ENCODE measurements at places on chromosomes 1 and 21.

GRCh38 chr21:38267136-38267755 lies 10.5 kb downstream of the KCNJ15 start:
- DNase-seq, result no peak
- no peaks in the 10 kb centered on the region for H3K4me1 ChIP-seq
- peaks cover 34% of the 10 kb centered on the region for H3K27me3 ChIP-seq

DNA sequence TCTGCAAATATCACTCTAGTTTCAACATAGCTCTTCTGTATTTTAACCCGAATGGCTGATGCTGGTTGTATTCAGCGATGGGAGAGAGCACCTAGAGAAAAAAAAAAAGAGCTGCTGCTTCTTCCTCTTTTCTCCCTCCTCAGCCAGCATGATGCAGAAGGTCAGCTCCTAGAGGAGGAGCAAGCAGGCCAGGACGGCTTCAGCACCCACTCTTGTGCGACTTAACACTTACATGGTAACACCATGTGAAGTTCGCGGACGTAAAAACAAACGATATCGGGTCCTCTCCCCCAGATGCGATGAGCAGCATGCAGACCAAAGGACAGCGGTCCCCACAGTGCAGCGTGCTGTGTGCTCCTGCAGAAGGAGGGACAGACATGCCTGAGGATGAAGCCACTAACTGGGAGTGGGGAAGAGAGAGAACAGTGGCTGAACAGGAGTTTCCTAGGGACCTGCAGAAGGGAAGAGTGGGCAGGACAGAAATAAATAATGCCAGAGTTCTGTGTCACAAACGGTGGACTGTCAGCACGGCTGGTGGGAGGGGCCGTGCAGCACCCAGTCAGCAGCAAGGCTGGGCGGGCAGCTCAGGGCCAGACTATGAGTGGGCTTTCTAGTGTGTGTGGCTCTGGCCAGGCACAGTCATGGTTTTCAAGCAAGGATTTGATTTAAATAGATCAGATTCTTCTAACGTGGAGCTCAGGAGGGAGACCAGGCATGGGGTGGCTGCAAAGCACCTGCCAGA lies 11.4 kb upstream of the B3GALT5 start:
- H3K27me3 ChIP-seq, result peaks cover 42% of the 10 kb centered on the region
- H3K4me1 ChIP-seq, result no peaks in the 10 kb centered on the region
- no peaks in the 10 kb centered on the region for H3K36me3 ChIP-seq

DNA sequence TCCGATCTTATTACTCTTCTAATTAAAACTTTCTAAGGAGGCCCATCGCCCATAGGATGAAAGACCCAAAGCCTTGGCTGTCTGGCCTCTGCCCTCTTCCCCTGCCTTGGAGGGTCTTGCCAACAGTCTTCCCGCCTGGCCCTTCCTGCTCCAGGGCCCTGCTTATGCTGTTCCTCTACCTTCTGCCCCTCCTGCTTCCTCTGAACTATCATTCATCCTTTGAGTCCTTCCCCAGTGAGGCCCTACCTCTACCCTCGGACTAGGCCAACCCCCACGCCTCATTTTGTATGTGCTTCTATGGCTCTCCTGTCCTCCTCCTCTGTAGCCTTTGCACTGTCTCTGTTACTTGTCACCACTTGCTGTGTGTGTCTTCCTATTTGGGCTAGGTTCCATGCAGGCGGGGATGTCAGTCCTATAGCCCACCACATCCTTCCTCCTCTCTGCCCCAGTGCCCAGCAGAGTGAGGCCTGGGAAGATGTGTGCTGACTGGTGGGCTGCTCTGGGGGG lies 5.4 kb downstream of the RUSC1 start:
- H3K4me3 ChIP-seq, result no peak overlapping the region
- H3K27ac ChIP-seq, result no peak overlapping the region
- no peak for DNase-seq
- peaks cover 43% of the 10 kb centered on the region for H3K36me3 ChIP-seq
- peaks cover 15% of the 10 kb centered on the region for H3K4me1 ChIP-seq

GRCh38 chr1:7674972-7675371 lies 96.1 kb upstream of the VAMP3 start:
- peaks cover 9% of the 10 kb centered on the region for H3K4me1 ChIP-seq
- peaks cover 42% of the 10 kb centered on the region for H3K27me3 ChIP-seq
- H3K4me3 ChIP-seq, result no peak overlapping the region
- DNase-seq, result no peak
- no peak overlapping the region for H3K27ac ChIP-seq

DNA sequence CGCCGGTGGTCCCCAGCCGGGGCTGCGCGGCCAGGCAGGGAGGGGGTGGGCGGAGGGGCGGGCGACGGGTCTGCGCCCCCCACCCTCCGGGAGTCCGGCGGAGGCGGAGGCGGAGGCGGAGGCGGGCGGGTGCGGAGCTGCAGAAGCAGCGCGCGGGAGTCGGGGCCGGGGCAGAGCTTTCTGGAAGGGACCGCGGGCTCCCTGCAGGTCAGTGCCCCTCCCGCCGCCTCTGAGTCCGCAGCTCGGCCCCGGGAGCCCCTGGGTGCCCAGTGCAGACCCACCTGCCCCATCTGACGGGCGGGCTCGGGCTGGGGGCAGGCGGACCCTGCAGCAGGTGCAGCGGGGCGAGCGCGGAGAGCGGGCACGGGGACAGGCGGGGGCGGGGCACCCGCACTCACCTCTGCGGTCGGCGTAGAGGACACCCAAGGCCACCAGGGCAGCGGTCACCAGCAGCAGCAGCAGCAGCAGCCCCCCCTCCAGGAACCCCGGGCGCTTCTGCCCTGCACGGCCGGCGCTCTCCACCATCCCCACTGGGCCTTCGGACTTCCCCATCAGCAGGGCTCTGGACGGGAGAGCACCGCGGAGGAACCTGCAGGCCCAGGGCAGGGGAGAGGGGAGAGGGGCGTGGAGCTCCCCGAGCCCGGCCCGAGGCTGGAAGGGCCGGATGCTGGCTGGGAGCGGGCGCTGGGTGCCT lies 3.7 kb downstream of the MMEL1 start:
- peaks cover 17% of the 10 kb centered on the region for H3K4me1 ChIP-seq
- H3K4me3 ChIP-seq, result no peak overlapping the region
- no peak overlapping the region for H3K27ac ChIP-seq

DNA sequence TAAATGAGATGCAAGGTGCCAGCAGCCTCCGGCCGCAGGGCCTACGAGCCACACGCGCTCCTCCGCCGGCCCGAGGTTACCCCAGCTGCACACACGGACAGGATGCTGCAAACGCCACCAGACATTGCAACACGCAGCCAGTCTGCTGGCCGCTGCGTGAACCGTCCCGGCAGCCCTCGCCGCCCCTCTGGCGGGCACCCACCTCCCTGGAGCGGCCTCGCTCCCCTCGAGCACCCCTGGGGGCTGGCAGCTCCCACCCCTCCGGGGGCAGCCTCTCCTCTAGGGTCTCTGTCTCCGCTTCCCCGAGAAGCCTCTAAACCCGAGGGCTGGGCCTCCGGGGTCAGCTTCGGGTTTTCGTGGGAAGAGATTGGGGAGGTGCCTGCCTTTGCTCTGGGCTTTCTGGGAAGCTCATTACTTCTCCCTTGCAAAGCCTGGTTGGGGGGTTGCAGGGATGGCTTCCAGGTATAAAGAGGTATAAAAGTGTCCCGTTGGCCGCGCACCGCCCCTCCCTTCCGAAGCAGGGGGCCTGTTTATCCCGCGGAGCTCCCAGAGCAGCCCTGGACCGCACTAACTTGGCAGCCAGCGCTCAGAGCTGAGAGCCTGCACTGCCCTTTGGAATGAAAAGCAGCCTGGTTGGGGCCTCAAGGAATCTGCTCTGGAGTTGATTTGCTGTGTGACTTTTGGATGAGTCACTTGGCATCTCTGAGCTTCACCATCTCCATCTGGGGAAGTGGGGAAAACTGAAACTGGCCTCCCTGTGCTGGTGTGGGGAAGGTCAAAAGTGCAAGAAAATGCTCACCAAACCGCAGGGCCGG lies 21.8 kb downstream of the DHRS3 start:
- no peak for DNase-seq
- no peak overlapping the region for H3K27ac ChIP-seq
- no peaks in the 10 kb centered on the region for H3K27me3 ChIP-seq
- peaks cover 75% of the 10 kb centered on the region for H3K36me3 ChIP-seq
- H3K4me1 ChIP-seq, result peaks cover 36% of the 10 kb centered on the region

- H3K27me3 ChIP-seq, result no peaks in the 10 kb centered on the region
- no peaks in the 10 kb centered on the region for H3K4me1 ChIP-seq
- no peak for DNase-seq
- H3K4me3 ChIP-seq, result no peak overlapping the region
- no peaks in the 10 kb centered on the region for H3K36me3 ChIP-seq
Measured at GRCh38 chr21:31288191-31288590, 55.9 kb downstream of the TIAM1 start.

DNA sequence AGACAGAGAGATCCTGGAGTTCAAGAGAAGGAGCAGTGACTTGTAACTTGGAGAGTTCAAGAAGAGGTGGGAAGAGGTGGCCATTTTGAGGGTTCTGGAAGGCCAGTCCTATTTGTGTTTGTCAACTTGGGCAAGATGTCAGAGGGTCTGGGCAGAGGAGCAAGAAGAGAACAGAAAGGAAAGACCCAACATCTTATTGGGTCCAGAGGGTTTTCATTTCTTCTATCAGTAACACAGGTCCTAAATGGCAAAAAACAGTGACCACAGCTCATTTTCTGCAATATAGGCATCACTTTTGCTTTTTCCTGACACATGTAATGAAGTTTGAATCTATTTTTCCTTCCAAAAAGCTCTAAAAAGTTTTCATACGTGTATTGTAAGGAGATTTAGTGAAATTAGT lies 38.3 kb upstream of the MAP10 start:
- no peak overlapping the region for H3K27ac ChIP-seq
- no peaks in the 10 kb centered on the region for H3K4me1 ChIP-seq

GRCh38 chr1:97158691-97159096 lies 437.1 kb downstream of the PTBP2 start:
- no peak overlapping the region for H3K4me3 ChIP-seq
- no peaks in the 10 kb centered on the region for H3K4me1 ChIP-seq
- DNase-seq, result no peak
- no peaks in the 10 kb centered on the region for H3K36me3 ChIP-seq

DNA sequence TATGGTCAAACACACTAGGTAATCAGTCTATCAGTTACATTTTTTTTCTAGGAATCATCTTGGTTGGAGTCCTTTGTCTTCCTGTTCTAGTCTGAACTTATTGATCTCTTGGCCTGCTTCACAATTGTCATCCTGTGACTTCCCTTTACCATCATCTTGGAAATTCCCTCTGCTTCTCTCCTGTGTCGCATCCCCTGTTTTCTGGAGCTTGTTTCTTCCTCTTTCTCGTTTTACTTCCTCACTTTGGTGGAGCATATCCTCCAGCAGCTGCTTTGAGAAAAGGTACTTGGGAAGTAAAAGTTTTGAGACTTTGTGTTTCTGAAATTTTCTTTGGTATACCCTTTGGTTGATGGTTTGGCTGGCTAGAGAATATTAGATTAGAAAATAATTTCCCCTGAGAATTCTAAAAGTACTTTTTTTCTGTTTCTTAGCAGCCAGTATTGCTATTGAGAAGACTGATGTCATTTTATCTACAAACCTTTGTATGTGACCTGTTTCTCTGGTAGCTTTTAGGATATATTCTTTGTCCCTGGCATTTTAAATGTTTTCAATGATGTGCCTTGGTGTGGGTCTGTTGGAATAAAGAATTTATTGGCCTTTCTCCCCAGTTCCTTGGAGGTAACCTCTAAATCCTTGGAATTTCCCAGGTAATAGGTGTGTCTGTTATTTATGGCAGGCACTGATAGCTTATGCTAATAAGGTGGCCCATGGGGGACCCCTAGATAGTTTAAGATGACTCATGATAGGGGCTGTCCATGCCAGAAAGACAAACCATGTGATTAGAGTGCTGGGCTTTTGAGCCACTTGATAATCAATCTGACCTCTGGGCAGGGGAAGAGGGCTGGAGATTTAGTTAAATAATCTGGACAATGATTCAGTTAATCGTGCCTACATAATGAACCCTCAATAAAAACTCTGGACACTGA lies 6.1 kb upstream of the MYCL start:
- H3K36me3 ChIP-seq, result no peaks in the 10 kb centered on the region
- no peak overlapping the region for H3K27ac ChIP-seq
- H3K4me3 ChIP-seq, result no peak overlapping the region
- no peaks in the 10 kb centered on the region for H3K4me1 ChIP-seq

GRCh38 chr1:44262816-44263567 lies 49.7 kb downstream of the DMAP1 start:
- H3K4me1 ChIP-seq, result peaks cover 4% of the 10 kb centered on the region
- DNase-seq, result no peak
- no peaks in the 10 kb centered on the region for H3K27me3 ChIP-seq
- no peak overlapping the region for H3K4me3 ChIP-seq
- no peak overlapping the region for H3K27ac ChIP-seq

DNA sequence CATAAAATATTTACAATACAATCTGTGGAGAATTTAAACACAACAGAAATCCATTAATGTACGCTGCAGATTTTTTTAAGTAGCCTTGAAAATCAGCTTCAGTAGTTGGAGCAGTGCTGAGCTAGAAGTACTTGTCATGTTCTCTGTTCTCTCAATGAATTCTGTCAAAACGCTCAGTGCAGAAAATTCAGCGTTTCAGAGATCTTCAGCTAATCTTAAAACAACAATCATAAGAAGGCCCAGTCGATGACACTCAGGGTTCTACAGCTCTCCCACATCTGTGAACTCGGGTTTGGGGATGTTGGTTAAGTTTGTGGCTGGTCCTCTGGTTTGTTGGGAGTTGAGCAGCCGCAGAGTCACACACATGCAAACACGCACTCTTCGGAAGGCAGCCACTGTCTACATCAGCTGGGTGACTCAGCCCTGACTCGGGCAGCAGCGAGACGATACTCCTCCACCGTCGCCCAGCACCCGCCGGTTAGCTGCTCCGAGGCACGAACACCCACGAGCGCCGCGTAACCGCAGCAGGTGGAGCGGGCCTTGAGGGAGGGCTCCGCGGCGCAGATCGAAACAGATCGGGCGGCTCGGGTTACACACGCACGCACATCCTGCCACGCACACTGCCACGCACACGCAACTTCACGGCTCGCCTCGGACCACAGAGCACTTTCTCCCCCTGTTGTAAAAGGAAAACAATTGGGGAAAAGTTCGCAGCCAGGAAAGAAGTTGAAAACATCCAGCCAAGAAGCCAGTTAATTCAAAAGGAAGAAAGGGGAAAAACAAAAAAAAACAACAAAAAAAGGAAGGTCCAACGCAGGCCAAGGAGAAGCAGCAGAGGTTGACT lies 161.2 kb downstream of the RUNX1 start:
- no peaks in the 10 kb centered on the region for H3K27me3 ChIP-seq
- DNase-seq, result peak; percentile 90
- peak overlapping the region; percentile 68 for H3K4me3 ChIP-seq
- H3K27ac ChIP-seq, result peak overlapping the region; percentile 94

DNA sequence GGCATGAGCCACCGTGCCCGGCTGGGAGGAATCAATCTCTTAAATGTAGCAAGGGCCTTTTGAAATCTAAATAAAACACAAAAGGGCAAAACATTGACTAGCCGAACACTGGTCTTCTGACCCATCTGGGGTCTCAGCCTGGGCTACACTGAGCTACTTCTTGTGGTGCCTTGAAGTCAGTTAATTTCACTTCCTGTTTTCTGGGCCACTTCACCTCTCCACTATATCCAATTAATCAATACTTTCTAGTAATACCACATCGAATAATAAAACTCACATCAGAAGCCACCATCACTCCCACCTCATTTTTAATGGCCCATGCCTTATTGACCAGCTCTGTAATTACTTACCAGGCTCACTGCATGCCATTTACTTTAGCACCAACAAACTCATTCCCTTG lies 138.0 kb upstream of the SAMSN1 start:
- no peaks in the 10 kb centered on the region for H3K27me3 ChIP-seq
- no peak for DNase-seq
- H3K36me3 ChIP-seq, result no peaks in the 10 kb centered on the region
- H3K4me1 ChIP-seq, result 0 out of 2 replicates have a peak, but pooled peaks cover 3% of the 10 kb centered on the region

- no peaks in the 10 kb centered on the region for H3K27me3 ChIP-seq
- peak; percentile 80 for DNase-seq
- H3K36me3 ChIP-seq, result peaks cover 14% of the 10 kb centered on the region
- H3K4me3 ChIP-seq, result peak overlapping the region; percentile 61
- H3K27ac ChIP-seq, result peak overlapping the region; percentile 43
- H3K4me1 ChIP-seq, result peaks cover 29% of the 10 kb centered on the region
Measured at GRCh38 chr1:228459091-228459993, 27.8 kb upstream of the RNF187 start.

All from K562 (cell line).